CD4-positive, alpha-beta T cell treated with Interferon alpha-2 for 1 hour (primary cell): ENCODE measurements at places on chromosomes 16 and 17.

DNA sequence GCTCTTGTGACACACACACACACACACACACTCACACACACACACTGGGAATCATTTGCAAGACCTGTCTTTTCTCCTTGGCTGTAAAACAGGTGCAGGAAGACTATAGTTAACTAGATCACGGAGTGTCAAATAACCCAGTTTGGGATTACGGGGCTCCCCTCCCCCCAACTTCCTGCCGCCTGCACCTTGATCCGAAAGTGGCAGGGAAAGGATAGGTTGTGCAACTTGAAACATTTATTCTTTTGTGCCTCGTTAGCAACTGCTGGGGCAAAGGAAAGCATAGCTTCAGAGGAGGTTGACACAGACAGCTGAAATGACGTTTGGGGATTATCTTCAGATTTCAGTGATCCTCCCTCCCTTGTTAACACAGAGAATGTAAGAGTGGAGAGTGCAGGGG is 149.5 kb downstream of the NTN1 start:
- DNase-seq, result no peak

DNA sequence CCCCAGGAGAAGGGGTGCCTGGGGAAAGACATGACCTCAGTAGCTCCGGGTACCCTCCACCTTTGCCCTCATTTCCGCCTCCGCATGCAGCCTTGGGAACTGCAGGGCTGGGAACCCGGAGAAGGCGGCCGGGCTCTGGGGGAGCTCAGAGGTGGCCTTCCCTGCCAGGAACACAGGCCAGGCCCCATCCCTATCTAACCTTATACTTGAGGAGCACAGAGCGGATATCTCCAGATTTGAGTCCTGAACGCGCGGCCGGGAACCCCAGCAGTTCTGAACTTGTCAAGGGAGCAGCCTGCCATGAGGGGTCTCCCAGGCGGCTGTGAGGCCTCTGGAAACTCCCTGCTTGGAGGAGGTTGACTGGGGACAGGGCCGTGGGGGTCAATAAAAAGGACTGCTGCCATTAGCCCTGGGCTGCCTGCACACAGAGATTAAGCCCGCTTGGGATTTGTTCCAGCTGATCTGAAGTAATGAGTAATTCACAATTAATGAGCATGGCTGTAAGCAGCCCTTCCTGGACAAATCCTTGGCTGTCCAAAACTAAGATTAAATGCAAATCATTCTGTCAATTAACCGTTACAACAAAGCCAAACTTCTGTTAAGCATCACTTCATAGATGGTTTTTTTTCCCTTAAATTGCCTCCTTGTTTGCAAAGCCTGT is 26.3 kb upstream of the METRNL start:
- no peak for DNase-seq

DNA sequence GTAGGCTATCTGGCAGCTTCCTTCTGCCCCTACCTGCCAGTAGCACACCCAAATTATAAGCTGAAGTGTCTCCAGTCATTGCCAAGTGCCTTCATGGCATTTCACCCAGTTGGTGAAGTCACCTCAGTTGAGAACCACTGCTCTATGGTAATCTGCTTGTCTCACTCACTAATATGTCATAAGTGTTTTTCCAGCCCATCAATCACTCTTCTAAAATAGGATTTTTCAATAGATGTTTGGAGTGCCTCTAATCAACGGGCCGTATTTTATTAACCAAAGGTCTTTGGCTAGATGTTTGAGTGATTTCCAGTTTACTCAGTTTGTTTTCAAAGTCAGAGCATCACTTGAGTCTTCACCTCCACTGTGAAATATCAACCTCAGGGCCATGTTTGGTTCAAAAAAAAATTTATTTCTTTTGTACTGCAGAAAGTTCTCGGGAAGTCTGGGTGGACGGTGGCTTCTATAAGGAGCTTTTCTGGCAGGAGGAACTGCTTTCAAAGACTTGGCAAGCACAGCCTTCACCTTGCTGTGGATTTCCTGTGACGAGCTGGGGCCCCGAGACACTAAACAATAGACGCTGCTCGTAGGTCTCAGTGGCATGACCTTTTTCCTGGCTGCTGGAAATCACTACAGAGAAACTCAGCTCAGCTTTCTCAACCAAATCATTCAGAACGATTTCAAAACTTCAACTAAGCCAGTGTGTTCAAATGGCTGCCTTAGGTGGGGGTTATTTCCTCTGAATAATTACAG is 95.2 kb upstream of the FOXF1 start:
- DNase-seq, result no peak

DNA sequence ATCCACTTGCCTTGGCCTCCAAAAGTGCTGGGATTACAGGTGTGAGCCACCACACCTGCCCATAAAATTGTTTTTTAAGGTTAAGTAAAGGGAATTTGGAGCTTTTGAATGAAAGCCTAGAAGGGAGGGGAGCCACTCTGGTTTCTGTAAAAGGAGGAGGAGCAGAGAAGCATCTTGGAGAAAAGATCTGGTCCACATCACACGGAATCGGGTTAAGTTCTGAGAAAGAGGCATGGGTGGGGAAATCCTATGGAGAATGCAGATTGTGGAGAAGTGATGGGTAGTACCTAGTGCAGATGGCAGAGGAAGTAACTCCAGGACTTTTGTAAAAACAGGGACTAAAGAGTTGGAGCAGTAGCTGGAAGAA is 18.3 kb upstream of the CEP112 start:
- no peak for DNase-seq

GRCh38 chr17:73939806-73940205 is 263.7 kb upstream of the RPL38 start:
- no peak for DNase-seq

DNA sequence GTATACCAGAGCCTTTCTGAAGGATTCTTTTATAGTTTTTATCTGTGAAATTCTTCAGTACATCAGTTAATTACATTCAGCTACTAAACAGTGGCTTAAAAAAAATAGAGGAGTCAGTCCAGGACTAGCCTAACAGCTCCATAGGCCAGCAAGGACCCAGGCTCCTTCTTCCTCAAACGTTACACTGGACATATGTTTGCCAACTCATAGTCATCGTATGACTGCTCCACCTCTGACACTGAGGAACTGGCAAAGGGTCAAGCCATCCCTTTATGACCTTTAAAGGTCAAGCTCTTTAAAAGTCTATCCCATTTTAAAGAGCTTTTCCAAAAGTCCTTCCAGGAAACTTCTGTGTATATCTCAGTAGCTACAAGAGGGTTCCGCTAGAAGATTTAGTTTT is 36.6 kb downstream of the PHLPP2 start:
- no peak for DNase-seq
